ENCODE measurements at places on chromosomes 1 and 21.

DNA sequence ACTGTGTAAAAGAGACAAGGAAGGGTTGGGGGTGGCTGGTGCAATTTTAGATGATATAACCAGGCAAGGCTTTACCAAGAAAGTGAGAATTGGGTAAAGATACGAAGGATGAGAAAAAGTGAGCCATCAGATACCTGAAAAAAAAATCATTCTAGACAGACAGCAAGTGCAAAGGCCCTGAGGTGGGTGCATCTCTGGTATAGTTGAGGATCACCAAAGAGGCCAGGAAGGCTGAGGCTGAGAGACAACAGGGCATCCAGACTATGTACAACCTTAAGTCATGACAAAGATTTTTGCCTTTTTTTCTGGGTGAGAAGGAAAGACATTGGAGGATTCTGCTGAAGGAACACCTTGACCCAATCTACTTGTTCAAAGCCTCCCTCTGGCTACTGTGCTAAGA lies 29.9 kb downstream of the RXRG start:
- no peak for DNase-seq

DNA sequence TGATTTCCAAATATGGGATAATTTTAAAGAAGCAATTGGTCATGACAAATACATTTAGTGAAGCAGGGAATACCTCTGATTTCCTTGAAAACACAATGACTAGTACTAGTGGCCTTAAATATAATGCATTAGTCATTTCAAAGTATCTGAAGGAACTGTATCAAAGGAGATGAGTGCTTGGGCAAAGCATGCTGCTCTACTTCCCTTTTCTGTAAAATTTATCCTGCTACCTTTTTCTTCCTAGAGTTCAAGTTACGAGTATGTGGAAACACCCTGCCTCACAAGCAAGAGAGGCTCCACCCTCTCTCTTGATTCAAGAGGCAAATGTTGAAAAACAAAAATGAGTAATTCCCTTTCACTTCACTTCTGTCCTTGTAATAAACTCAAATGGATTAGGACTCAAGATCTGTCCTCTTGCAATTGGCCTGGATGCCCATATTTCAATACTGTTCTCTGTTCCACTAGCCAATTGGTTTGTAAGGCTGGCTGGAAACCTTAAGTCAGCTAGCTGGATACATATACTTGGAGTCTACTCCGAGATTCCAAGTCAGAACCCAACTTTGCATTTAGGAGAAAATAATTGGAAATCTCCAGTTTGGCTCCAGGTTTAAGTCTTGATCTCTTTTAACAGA lies 92.5 kb downstream of the CDC42BPA start:
- peak; percentile 1 for DNase-seq

DNA sequence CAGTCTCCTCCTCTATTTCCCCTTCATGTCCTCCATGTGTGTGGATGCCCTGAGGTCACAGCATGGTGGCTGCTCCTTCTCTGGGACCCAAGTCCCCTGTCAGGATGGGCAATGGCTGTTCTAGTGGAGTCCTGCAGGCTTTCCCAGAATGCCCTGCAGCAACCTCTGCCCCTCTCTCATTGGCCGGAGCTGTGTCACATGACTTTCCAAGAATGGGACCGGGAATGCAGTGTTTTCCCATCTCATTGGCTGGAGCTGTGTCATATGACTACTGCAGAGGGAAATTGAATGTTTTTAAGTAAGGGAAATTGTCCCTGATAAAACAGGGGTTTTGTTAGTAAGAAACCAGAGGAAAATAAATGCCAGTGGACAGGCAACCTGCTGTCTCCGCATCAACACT lies 365.9 kb downstream of the PTPRU start:
- no peak for DNase-seq

DNA sequence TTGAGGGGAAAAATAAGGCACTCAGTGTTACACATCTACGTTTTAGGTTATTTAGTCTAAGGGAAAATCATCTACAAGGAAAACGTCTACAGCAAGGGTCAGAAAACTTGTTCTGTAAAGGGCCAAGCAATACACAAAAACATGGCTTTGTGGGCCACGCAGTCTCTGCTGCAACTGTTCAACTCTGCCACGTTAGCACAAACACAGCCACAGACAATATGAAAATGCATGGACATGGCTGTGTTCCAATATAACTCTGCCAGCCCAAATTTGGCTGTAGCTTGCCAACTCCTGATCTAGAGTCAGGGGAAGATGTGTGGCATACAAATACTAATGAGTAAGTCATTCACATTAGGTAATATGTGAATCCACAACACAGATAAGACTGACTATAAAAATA lies 40.7 kb downstream of the COA6 start:
- no peak for DNase-seq

GRCh38 chr1:164759144-164759920 lies 200.3 kb downstream of the PBX1 start:
- DNase-seq: no peak

DNA sequence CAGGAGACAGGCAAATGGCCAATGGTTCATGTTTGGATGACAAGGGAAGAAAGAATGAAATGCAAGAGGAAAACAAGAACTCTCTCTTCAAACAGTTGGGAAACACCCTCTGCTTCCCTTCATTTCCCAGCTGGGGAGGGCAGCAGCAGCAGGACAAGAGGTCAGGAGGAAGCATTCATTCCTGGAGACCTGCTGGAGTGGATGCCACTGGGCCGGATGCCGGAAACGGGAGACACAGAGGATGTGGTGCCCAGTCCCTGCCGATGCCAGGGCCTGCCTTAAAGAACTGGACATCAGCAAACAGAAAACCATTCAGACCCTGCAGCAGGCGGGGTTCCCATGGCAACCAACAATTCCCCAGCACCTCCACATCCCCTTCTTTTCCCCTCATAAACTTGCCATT lies 102.3 kb upstream of the ZNF648 start:
- DNase-seq: no peak

- DNase-seq: no peak
These were observed 1.6 kb downstream of the OVAAL start for GRCh38 chr1:180560200-180560867.

DNA sequence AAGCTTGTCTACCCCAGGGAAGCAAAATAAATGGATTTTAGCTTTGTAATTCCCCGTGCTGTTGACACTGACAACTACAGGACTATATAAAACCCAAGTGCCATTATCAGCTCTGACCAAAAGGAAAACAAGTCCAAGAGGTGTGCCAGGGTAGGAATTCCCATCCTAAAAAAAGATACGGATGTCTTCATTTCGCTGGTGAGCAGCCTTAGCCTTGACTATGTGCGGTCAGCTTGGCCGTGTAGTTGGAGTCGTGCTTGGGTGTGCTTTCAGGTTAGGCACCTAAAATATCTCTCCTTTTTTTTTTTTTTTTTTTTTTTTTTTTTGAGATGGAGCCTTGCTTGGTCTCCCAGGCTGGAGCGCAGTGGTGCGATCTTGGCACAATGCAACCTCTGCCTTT lies 28.9 kb upstream of the ACTN2 start:
- DNase-seq: no peak

GRCh38 chr21:36839123-36839522 lies 127.3 kb downstream of the HLCS start:
- DNase-seq: no peak

- DNase-seq: no peak
These were observed 54.0 kb downstream of the ZNF281 start for GRCh38 chr1:200355801-200356200.

GRCh38 chr1:26335774-26336476 lies 18.0 kb downstream of the CRYBG2 start:
- no peak for DNase-seq

GRCh38 chr1:167482184-167482583 lies 36.1 kb downstream of the CD247 start:
- no peak for DNase-seq

- DNase-seq: no peak
These were observed 153.2 kb downstream of the FASLG start for GRCh38 chr1:172812118-172812517.

- peak; percentile 1 for DNase-seq
These were observed 81.9 kb upstream of the HAO2 start for GRCh38 chr1:119286587-119287181.
